Stimulated activated CD4-positive, alpha-beta T cell treated with anti-CD3 and anti-CD28 coated beads, Interleukin-4, amount 100 ng/mL, for 1 hour (primary cell): ENCODE measurements at places on chromosomes 16 and 17.

DNA sequence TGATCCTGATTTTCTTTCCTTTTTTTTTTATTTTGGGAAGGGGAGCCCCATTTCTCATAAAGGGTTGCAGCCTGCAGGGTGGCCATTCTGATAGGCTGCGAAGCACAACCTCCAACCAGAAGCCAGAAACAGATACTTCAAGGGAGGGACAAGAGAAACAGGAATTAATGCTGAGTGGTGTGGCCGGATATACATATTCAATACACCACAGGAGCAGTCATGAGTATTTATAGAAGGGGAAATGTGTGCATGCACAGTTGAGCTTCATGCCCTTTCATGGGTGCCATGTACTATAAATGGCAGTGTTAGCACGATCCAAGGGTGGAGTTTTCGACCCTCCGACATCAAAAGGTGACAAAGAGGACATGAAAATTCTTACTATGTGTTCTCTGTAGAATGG lies 320.8 kb downstream of the CBLN1 start:
- DNase-seq, result no peak

DNA sequence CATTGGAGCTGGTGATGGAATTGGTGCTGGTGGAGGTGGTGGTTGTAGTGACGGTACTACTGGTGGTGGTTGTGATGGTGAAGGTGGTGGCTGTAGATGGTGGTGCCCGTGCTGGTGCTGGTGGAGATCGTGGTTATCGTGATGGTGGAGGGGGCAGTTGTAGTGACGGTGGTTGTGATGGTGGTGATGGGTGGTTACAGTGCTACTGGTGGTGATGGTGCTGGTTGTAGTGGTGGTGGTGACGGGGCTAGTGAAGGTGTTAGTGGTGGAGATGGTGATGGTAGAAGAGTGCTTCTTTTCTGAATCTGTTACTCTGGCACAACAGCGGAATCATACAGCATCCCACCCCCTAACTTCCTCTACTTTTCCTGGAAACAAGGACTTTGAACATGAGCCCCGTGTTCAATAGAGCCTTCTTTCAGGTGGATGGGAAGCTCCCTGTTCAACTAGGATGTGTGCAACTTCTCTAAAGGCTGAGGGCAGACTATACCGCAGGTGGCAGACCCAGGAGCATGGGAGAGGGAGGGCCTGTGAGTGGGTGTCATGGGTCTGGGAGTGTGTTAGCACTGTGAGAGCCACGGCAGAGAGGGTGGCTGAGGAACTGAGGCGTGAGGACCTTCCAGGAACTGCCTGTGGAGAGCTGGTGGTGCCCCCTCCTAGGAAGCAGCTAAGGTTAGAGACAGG lies 8.2 kb downstream of the TBX21 start:
- no peak for DNase-seq

GRCh38 chr17:65556910-65557348 lies 4.5 kb downstream of the AXIN2 start:
- no peak for DNase-seq

GRCh38 chr16:49859125-49859811 lies 3.4 kb upstream of the ZNF423 start:
- DNase-seq, result no peak

- DNase-seq, result no peak
Measured at GRCh38 chr16:69293401-69293800, 17.7 kb upstream of the VPS4A start.

DNA sequence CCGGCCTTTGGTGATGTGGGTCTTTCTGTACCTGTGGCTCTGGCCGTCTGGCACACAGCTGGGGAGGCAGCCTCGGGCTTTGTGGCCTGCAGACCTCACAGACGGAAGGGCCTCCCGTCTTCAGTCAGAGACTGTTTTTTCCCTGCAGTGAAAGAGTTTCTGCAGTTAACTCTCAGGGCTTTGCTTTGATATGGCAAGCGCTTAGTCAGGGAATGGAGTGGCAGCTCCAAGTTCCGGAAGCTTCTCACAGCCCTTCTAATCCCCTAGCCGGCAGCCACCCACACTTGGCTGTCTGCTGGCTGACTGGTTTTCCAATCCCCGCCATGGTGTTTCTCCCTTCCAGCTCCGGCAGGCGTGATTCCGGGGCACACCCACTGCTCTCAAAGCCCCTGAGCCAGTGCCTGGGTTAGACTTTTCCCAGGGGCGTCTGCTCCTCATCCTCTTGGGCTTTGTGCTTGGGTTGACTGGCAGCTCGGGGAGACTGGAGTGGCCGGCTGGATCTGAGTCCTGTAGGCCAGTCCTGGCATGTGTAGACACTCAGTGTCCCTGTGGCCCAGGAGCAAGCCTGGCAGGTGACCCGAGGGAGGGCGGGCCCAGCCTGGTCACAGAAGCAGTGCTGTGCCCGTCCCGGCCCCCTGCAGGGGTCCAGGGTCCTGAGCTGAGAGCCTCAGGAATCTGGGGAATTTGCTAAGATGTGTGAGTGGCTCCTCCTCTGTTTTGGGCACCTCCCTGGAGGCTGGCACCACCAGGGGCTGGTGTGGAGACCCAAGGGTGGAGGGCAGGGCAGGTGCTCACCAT lies 29.9 kb downstream of the BAIAP2 start:
- DNase-seq, result no peak

- DNase-seq, result no peak
Measured at GRCh38 chr17:75864448-75864871, 9.3 kb upstream of the WBP2 start.

GRCh38 chr16:86887416-86887815 lies 309.1 kb downstream of the FOXL1 start:
- no peak for DNase-seq
